ENCODE measurements at places on chromosomes 7 and 10.

DNA sequence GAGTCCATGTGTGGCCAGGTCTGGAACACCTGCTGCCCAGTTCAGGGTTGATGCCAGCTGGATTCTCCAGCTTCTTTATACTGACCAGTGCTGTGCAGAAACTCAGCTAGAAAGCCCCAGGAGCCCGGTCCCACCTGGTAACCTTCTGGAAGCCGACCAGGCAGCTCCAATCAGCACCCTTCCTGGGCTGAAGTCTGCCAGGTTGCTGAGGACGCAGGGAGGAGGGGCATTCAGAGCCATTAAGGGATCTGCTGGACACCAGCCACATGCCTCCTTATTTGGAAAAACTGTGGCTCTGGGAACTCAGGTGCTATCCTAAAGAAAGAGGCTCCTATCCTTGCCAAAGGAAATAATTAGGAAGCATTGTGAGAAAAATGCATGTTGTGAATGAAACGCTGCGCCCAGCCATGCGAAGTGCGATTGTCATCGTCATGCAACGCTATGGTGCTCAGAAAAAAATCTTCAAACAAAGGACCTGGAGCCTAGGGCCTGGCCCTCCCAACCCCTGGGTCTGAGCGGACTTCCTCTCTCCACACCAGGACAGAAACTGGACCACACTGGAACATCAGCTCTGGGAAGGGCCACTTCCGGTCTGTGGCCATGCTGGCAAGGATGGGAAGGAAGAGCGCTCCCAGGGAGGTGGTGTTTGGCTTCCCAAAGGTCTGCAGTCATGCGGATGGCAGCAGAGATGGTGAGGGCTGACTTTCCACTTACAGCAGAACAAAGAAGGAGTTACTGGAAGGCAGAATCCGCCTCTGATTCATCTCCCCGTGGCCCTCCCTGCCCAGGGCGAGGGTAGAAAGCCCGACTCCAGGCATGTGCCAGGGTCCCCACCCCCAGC lies 90.1 kb downstream of the FAM53B start:
- DNase-seq, result no peak

- no peak for DNase-seq
These were observed 1.0 kb downstream of the CACNA2D1 start for GRCh38 chr7:82442492-82443035.

- DNase-seq, result no peak
These were observed 32.3 kb upstream of the PRKCQ start for GRCh38 chr10:6612371-6612770.

- no peak for DNase-seq
These were observed 95.9 kb downstream of the ST8SIA6 start for GRCh38 chr10:17358461-17358860.

- peak; percentile 9 for DNase-seq
These were observed 2.8 kb upstream of the PPP1R3C start for GRCh38 chr10:91635401-91636400.

DNA sequence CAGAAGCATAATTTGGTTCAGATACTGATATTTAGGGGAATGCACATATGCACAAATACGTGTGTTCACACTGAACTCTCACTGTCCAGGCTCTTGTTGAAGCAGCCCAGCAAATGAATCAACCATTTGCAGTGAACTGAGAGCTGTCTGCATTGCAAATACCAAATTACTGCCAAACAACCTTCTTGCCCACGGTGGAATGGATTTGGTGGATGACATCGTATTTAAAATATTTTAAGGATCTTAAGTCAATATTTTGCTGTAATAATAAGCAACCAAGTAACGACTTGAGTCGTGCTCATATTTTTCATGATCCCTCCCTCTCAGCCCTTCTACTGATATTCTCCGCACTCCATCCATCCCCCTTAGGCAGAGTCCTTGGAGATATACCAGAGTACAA lies 107.9 kb upstream of the FEZF1 start:
- DNase-seq, result no peak

- no peak for DNase-seq
These were observed 22.5 kb upstream of the MGAM2 start for GRCh38 chr7:142089035-142089434.

DNA sequence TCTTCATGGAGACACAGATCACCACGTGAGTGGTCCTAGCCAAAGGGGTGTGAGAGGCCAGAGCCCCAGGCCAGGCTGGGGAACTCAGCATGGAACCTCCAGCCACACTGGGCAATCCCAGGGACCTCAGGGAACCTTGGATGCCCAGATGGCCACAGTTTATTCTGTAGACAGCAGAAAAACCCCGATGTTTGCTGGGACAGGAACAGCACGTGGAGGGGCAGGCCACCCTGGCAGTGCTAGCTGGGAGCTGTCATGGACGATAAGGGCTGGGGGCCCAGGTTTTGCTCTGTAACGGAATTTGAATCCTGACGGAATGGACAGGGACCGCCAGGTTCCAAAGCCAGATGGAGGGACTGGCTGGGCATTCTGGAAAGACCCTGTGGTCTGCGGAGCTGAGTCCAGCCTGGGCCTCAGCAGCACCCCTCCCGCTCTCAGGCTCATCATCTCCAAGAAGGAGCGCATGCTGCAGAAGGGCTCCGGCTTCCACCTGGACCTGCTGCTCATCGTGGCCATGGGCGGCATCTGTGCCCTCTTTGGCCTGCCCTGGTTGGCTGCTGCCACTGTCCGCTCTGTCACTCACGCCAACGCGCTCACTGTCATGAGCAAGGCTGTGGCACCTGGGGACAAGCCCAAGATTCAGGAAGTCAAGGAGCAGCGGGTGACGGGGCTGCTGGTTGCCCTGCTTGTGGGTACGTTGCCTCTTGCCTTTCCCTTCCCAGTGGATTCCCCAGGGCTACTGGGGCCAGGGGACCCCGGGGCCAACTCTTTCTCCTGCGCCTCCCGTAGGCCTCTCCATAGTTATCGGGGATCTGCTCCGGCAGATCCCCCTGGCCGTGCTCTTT lies 5.6 kb downstream of the FASTK start:
- DNase-seq, result no peak

- DNase-seq, result no peak
These were observed 2.9 kb upstream of the ADAM8 start for GRCh38 chr10:133279326-133280226.

GRCh38 chr10:23479798-23480473 lies 41.1 kb downstream of the OTUD1 start:
- DNase-seq, result no peak

- DNase-seq, result no peak
These were observed 66.2 kb downstream of the SH3PXD2A start for GRCh38 chr10:103789161-103789560.

DNA sequence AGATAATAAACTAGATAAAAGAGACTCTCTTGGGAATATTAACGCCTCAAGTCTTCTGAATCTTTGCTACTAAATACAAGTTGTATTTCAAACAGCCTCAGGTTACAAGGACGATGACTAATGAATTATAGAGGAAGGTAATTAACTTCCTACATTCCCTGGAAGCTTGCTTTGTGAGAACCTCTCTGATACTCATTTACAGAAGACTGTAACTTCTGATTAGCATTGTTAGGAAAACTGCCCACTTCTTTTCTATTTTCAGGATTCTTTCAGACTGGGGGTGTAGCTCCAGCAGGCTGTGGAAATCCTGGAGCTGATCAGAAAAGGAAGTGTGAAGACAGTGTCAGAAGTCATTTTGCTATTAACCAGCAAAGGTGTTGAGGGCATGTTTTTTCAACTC lies 316.7 kb upstream of the NPSR1 start:
- DNase-seq, result no peak

DNA sequence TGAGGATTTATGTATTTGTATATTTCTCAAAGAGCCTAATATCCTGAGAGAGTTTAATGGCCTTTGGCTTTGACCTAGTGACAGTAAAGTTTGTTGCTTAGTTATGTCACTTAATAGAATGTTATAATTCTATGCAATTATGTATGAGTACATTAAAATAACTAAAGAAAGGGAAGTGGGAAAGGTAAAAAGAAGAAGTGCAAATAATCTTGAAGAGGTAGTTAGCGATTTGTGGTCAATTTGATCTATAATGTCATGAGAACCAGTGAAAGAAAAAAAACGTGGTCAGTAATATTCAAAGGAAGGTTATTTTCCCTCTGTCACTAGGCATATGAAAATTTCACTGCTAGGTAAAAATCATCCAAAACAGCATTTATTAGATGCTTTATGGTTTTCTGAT lies 143.4 kb upstream of the LSM8 start:
- DNase-seq, result no peak

DNA sequence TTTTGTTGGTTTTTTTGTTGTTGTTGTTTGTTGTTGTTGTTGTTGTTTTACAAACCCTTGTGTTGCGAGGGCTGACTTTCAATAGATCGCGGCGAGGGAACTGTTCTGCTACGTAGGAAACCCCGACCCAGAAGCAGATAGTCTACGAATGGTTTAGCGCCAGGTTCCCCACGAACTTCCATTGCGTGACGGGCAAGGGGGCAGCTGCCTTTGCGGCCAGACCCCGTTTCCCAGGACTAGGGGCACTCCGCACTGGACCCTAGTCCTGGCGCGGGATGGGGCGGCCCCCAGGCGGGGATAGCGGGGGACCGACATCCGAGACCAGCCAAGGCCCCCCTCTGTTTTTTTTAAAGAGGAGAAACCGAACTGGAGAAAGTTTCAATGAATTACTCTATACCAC lies 119.6 kb downstream of the LRRTM3 start:
- no peak for DNase-seq

DNA sequence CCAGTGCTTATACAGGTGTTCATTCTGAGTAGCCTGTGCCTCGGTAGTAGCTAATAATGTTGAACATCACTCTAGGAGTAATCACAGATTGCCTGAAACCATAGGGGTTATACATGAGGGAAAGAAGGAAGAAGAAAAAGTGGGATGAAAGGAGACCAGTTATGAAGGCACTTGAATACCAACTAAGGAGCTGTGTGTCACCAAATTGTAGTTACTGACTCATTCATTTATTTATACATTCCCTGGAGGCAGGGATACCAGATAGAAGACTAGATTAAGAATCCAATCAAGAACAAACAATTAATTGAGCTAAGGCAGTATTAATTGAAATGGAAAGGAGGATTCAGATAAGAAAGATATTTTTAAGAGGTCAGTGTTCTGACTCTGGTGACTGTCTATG lies 129.6 kb upstream of the PRPS1L1 start:
- no peak for DNase-seq

GRCh38 chr10:49837685-49838084 lies 75.6 kb upstream of the OGDHL start:
- no peak for DNase-seq

Measured in activated gamma-delta T cell treated with anti-CD3 and anti-CD28 coated beads, Interleukin-2, amount 50 U/mL, for 16 hours (primary cell).